ENCODE measurements at places on chromosomes 1 and 21.

DNA sequence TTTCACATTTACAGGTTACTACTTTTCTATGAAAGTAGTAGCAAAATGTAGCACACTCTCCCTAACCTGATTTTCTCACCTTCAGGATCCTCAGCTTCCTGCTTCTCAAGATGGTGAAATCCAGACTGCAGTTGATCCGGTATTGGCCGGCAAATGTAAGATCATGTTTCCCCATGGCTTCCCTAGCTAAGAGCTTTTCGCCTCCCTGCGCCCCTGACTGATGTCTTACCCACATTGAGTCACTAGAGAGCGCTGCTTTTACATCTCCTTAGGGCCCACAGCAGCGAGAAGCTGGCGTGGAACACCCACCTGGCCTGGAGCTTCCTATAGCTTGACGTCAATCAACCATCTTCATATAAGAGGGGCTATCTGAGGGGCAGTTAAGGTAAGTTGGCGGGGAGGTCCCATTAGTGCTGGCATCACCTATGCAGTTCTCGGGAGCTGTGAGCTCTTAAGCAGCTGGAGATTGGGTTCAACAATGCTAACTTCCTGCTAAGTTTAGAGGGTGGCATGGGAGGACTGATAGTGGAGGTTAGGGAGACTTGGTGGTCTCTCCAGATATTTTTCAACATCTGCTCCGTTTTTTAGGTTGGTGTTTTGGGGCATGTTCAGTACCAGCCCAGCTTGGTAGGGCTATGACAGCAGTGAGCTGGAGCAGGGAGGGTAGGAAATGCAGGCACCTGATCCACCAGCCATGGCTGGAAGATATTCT is 5.5 kb downstream of the PTPN7 start:
- DNase-seq, result peak; percentile 63

DNA sequence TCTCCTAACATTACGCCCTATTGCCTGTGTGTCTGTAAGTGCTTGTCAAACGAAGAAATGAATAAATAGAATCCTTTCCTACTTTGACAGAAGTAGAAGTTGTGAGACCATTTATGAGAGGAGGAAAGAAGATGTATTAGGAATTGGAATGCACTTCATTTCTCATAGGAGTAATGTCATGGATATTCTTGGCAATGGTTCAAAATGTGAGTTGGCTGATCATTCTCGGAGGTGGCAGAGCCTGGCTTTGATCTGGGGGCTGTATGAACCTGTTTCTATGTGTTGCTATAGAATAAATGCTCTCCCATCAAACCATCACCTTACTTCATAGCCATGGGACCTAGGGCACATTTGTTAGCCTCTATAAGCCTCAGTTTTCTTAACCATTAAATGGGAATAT is 10.1 kb upstream of the SERBP1 start:
- no peak for DNase-seq

GRCh38 chr1:93608187-93609109 is 73.2 kb downstream of the BCAR3 start:
- DNase-seq, result no peak

- DNase-seq, result no peak
Measured at GRCh38 chr1:213041443-213041842, 9.6 kb upstream of the RPS6KC1 start.

DNA sequence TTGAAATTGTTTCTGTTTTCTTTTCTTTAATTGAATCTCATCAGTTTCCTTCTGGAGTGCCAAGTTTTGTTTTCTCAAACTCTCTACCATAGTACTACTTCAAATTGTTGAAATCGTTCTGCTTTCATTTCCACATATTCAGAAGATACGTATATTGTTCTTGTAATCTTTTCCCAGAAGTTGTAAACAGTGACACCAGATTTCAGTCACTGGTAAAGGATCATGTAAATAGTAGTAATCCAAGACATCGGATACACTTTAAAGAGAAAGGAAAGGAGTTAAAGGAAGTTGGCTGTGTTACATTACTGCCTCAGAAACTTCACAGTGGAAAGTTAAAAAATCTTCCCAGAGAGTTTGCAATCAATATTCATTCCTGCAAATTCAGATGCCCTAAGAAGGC is 67.5 kb downstream of the RGL1 start:
- DNase-seq, result no peak

- peak; percentile 27 for DNase-seq
Measured at GRCh38 chr1:75136195-75136815, 2.1 kb downstream of the LHX8 start.

DNA sequence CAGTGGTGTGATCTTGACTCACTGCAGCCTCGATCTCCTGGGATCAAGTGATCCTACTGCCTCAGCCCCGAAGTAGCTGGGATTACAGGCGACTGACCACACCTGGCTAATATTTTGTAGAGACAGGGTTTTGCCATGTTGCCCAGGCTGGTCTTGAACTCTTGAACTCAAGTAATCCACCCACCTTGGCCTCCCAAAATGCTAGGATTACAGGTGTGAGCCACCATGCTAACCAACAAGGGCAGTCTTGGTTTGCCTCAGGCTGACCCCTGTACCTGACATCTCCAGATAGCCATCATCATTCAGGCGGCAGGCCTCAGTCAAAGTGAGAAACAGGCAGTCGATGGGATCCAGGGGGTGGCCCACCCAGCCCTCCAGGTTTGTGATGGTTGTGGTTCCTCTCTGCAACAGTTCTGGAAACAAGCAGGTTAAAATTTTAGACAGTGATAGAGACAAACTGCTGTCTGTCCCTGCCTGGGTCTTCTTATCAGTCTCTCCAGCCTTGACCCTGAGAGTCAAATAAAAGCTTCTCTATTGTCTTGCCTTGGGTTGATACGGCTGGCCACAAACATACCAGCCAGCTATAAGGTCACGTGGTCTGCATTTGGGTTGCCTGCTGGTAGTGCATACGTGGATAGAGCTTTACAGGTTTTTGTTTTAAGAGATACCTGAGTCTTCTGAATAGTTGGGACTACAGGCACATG is 26.8 kb downstream of the UROD start:
- no peak for DNase-seq

DNA sequence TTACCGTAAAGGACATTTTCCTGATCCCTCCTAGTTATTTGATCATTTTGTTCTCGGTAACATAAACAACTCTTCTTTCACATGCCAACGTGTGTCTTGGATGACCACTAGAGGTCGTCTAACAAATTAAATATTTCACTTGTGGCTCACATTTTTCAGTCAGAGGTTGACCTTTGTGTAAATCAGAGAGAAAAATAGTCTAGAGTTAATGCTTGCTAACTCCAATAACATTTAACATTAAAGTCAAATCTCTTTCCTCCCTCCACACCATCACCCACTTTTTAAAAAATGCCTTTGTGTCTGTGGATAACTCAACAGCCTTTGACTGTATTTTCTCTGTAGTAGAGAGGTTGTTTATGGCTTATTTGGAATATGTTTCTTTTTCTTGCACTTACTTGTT is 220.5 kb upstream of the B3GALT2 start:
- DNase-seq, result peak; percentile 44

Data from NCI-H1092 (cell line).